ENCODE measurements at places on chromosomes 4 and X.

- DNase-seq = no peak
Measured at GRCh38 chr4:186586205-186586604, 30.8 kb upstream of the MTNR1A start.

DNA sequence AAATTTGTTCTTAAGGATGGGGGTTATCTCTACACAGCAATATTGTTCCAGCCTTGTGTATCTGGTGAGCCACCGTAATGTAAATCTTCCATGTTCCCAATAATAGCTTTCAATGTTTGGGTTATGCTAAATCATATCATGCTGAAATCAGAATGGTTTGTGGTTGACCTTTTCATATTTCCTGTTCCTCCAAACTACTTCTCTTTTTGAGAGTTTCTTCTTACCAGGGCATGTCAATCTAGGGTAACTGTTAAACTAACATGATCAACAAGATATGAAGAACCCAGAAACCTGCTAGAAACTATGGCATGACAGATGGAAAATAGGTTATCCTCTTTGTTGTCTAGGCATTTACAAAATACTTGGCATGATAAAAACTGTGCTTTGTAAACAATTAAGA lies 22.0 kb downstream of the TNMD start:
- DNase-seq = peak; percentile 40

DNA sequence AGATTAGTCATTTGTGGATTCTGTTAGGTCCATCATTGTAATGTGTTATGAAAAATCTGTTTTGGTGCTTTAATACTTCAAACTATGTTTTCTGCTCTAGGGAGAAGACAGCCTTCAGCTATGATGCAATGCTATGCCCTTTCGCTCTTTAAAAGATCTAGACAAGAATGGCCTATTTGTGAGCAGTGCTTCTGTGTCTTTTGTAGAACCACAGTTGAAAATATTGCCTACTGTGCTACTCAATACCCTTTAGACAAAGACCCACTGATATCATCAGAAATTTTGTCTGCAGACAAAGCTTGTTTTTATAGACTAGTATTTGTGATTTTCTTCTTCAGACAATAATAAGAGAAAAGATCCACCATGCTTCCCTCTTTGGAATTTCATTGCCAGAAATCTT lies 44.6 kb upstream of the SLITRK2 start:
- no peak for DNase-seq

GRCh38 chr4:38819569-38819968 lies 15.0 kb upstream of the TLR1 start:
- no peak for DNase-seq

- DNase-seq = no peak
Measured at GRCh38 chr4:149975172-149975571, 103.1 kb upstream of the DCLK2 start.

- no peak for DNase-seq
Measured at GRCh38 chr4:22903913-22904312, 211.2 kb downstream of the GBA3 start.

DNA sequence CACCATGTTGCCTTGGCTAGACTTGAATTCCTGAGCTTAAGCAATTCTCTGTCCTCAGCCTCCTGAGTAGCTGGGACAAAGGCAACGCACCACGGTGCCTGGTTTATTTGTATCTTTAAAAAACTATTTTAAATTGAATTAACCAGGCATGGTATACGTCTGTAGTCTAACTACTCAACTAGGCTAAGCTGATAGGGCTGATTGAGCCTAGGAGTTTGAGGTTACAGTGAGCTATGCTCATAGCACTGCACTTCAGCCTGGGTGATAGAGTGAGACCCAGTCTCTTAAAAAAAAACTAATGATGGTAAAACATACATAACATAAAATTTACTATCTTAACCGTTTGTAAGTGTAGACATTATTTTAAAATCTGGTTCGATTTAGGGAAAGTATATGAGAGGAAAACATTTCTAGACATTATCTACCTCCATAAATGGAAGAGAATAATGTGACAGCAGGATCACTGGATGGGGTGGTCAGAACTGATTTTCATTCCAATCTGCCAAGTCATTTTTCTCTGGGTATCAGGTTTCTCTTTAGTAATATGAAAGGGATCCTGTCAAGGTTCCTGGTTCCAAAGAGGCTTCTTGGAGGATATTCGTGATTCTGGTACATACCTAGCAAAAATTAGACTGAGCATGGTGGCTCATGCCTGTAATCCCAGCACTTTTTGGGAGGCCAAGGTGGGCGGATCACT lies 8.7 kb upstream of the ITGB1BP2 start:
- no peak for DNase-seq

DNA sequence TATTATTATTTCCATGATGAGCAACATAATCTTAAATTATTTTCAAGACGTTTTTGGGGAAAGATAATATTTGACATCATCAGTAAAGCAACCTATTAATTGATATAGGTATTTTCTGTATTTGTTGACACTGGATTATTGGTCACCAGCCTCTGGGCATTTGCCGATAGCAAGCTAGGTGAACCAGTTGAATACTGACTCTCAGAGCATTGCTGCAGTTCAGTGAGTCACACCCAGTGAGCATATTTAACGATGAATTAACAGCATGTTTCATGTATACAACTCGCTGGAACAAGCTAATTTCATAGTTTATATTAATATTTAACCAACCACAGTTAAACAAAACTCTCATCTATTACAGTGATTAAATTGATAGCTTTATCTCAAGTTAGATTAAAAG lies 1006.0 kb upstream of the DIAPH2 start:
- no peak for DNase-seq

DNA sequence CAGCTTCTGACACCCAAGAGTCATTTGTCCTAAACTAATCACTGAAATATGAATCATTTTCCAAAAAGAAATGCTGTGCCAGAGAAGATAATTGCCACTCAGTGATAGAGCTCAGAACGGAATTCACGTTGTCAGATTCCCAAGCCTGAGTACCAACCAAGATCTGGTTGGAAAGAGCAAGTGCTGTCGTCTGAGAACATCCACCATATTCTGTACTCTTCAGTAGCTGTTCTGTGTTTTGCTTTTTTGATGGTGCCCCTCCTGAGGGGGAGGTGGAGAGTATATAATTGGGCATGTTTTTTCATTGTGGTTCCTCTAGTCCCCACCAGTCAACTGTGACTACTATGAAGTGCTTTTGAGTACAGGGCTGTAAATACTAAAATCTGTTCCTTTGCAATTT lies 13.2 kb downstream of the RUFY3 start:
- no peak for DNase-seq

GRCh38 chrX:72095370-72095769 lies 36.3 kb downstream of the RTL5 start:
- DNase-seq = no peak

DNA sequence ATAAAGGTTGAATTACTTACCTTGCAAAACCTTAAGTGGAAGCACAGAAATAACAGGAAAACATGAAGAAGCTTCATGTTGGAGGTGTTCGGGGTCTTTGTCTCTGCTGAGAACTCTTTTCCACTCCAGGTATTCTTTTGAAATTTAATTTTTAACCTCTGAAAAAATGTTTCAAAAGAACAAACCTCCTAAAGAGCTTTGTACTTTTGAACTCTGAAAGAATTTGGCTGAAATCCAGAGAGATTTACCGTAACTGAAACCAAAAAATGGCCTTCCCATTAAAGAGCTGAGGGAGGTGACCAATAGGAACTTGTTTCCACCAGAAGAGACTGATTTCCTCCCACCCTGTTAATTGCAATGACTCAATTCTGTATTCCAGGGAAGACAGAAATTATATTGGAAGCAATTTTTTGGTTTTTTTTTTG lies at the start of gene CFI:
Gene CFI (minus strand): TSS at position 105 of the 425 bp plus-strand sequence. CDS start 28 bp downstream, at position 77.
- DNase-seq = no peak

DNA sequence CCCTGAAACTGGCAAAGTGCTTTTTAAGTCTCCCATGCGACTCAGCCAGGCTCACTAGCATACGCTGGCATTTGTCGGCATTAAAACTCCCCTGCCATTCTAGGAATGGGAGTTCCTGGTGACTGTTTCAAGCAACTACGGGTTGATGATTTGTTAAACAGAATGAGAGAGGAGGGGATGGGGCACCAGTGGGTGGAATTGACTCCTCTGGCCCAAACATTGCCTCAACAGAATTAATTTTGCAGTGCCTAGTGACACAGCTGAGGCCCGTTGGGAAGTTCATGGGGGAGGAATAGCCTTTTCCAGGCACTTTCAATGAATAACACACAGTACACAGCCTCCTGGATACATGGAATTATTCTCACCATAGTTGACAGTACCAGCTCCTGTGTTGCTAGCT lies 30.1 kb downstream of the NEUROG2 start:
- no peak for DNase-seq

DNA sequence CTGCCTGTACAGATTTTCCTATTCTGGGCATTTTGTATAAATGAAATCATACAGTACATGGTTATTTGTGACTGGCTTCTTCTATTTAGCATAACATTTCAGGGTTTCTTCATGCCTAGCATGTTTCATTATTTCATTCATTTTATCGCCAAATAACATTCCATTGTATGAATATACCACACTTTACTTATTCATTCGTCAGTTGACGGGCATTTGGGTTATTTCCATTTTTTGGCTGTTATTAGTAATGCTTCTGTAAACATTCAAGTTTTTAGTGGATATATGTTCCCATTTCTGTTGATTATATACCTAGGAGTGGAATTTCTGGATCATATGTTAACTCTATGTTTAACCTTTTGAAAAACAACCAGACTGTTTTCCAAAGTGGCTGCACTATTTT lies 47.5 kb downstream of the INTS12 start:
- DNase-seq = no peak

GRCh38 chr4:116603096-116603495 lies 482.3 kb downstream of the TRAM1L1 start:
- no peak for DNase-seq

- no peak for DNase-seq
Measured at GRCh38 chr4:147773261-147774184, 41.6 kb downstream of the ARHGAP10 start.

- no peak for DNase-seq
Measured at GRCh38 chr4:41069257-41069656, 145.1 kb downstream of the APBB2 start.

GRCh38 chrX:85561231-85561630 lies 181.8 kb upstream of the POF1B start:
- no peak for DNase-seq

DNA sequence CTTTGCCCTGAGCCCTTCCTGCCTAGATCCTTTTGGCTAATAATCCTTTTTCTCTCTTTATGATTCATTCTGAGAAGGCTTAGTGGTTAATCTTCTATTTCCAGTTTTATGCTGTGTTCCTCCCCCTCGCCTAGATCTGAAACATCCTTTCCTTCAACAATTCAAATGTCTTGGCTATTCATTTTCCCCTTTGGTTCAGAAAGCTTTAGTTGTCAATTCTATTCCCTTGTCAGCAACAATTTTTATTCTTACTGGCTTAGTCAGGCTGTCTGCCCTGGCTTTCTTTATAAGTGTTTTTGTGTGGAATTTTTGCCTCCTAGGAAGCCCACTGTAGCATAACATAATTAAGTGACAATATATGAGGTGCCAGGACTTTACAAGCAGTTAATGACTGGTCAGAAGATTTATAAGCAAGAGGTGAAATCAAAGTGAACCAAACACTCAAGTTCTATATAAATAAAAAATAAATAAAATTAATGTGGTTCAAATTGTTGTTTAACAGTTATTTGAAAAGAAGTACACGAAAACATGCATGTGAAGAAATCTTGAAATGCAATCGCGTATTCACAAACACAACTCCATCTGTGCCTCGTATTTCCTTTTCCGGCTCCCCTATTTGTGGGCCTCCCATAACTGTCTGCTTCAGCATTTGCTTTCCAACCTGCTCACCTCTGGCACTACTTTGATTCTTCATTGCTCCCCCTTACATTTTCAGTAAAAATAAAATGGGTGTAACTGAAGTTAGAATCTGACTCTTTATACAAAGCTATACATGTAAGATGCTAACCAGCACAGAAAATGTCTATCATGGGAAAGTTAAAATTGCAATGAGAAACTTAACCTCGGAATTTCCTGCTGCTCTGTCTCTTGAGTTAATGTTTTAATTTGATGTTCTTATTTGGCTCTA lies 235.4 kb downstream of the SPRY1 start:
- DNase-seq = no peak

GRCh38 chrX:23845351-23845817 lies 62.4 kb downstream of the APOO start:
- DNase-seq = peak; percentile 5

DNA sequence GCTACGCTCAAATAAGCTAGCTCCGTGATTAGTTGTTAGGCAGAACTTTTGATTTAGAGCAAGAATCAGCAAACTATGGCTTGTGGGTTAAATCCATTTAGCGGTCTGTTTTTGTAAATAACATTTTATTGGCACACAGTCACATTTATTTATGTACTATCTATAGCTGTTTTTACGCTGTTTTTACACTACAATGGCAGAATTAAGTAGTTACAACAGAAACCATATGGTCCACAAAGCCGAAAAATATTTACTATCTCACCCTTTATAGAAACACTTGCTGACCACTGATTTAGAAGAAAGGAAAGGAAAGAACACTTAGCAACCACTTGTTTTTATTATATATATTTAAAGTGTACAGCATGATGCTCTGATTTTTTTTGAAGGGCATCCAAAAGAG lies 41.1 kb downstream of the THOC2 start:
- DNase-seq = no peak

DNA sequence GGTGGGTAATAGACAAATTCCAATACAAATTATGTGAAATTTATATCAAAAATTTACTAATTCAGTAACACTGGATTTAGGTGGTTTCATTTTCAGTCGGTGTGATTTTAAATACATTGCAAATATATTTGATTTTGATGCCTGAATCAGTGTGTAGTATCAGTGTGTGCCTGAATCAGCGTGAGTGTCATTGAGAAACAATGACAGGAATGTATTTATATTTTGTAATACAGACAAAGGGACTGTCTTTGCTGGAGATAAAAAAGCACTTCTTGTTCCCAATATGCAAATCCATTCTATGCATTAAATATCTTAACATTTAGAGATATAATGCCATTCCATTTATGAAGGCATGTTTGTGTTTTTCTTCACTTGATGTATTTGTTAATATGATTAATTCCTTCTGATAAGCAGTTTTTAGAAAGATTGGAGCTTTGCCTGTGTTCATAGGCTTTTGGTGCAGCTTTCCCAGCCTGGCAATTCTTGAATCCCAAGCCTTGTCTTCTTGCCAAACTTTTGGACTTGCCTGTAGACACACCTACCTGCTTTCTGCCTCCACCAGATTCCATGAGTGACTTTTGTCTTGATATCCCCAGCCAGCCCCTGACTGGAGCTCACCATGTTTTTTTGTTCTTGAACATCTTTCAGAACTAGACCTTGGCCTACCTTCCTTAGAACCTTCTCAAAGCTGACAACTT lies 243.8 kb downstream of the ADGRL3 start:
- no peak for DNase-seq

DNA sequence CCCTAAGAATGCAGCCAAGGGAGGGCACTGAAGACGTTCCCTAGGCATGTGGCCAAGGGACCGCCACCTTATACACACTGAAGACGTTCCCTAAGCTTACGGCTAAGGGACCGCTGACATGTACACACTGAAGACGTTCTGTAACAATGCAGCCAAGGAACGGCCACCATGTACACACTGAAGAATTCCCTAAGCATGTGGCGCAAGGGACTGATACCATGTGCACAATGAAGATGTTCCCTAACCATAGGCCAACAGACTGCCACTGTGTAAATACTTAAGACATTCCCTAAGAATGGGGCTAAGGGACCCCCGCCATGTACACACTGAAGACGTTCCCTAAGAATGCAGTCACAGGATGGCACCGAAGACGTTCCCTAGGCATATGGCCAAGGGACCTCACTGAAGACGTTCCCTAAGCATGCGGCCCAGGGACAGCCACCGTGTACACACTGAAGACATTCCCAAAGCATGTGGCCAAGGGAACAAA lies 36.1 kb downstream of the DHRSX start:
- no peak for DNase-seq

All from inflammatory macrophage (primary cell).